ENCODE measurements at places on chromosomes 12 and 14.

DNA sequence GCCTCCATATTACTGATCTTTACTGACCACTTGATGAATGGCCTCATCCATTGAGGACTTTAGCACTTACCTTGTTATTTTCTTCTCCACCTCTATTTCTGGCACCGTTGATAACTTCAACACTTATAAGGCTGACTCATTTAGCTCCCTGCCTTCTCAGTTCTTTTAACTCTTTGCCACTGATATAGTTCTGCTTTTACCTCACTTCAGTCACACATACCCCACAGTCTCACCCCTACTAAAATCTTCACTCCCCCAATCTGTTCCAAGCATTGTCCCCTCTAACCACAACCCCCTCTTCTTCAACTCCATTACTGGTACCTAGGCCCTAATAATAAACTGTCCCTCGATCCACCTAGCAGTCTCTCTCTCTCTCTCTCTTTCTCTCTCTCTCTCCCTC is 141.0 kb downstream of the PAH start:
- DNase-seq: no peak

GRCh38 chr14:61587081-61587713 is 108.1 kb upstream of the HIF1A start:
- no peak for DNase-seq

DNA sequence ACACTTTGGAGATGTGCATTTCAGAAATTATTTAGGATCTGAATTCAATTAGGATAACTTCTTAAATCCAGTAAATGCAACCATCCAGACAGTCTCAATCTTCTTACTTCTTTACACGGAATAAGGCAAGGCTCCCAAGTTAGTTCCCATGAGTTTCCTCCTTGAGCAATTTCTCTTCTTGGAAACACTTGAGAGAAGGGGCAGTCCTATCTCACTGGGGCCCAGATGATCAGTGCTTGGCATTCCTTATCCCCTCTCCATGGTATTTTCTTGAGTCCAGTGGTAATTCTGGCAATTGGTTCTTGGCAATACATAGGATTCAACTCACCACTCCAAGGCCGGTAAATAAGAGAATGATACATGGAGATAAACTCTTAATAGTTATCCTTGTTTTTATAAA is 87.1 kb upstream of the PTHLH start:
- no peak for DNase-seq

DNA sequence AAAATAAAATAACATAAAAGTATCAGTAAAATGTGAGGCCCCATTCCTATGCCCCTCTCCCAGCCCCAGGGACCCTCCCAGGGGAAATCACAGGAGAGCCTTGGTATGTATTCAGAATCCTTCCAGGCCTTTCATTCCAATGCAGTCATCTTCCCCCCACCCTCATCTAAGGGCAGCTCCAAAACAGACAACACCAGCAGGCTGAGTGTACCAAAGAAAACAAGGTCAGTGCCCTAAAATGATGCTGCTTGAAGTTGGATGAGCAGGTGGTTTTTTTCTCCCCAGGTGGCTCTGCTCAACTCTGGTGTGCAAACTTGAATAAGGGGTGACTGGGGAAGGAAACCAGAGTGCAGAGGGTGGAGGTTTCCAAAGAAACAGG is 56.2 kb downstream of the TSPAN9 start:
- no peak for DNase-seq

DNA sequence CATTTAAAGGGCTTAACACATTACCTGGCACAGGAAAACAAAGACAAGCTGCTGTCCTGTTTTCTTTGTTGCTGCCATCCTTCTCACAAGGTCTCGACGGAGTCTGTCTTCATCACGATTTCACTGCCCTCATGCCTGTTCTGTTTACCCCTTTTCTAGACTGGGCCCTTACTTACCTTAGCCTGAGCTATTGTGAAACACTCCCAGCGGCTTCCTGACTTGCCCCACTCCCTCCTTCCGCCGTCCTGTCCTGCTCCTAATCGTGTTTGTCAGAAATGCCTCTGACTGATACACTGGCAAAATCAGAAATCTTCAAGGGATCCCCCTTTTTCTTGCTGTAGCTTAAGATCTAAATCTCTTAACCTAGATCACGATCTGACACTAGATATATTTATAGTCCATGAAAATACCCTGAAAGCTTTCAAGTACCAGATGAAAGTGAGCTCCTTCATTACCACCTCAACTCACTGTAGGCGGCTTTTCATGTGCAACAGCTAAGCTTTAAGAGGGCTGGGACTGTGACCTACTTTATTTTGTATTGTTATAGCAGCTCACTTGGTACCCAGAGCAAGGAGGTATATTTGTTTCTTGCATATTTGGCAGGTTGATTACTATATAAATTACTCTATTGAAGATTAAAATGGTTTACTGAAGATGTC is 32.1 kb downstream of the TECPR2 start:
- DNase-seq: no peak

- peak; percentile 99 for DNase-seq
Observed at GRCh38 chr14:61553730-61554641, 141.3 kb upstream of the HIF1A start.

DNA sequence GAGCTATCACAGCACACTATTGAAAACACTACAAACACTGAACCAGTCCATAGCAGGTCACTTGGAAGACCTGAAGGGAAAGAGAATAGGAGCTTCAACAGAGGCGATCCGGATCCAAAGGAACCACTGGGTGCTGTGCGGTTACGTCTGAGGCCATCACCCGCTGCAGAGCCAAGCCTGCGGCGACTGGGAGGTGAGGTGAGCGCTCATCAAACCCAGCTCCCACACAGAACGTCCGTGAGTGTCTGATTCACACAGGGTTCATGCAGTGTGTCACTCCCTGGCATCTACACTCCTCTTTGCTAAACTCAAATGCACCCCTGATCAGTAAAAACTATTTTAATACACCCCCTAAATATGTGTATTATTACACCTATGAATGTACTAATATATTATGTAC is 64.1 kb downstream of the TMEM132D start:
- no peak for DNase-seq

- peak; percentile 96 for DNase-seq
Observed at GRCh38 chr12:117685110-117685926, 283.5 kb downstream of the KSR2 start.

- no peak for DNase-seq
Observed at GRCh38 chr12:122730215-122731014, at the start of gene HCAR1. TSS of gene HCAR1 (minus strand) at chr12:122730844. CDS start at chr12:122730339, 505 bp downstream.

- DNase-seq: no peak
Observed at GRCh38 chr12:19227880-19228210, 98.3 kb downstream of the PLEKHA5 start.

- DNase-seq: no peak
Observed at GRCh38 chr14:100256339-100256895, 17.5 kb downstream of the YY1 start.

DNA sequence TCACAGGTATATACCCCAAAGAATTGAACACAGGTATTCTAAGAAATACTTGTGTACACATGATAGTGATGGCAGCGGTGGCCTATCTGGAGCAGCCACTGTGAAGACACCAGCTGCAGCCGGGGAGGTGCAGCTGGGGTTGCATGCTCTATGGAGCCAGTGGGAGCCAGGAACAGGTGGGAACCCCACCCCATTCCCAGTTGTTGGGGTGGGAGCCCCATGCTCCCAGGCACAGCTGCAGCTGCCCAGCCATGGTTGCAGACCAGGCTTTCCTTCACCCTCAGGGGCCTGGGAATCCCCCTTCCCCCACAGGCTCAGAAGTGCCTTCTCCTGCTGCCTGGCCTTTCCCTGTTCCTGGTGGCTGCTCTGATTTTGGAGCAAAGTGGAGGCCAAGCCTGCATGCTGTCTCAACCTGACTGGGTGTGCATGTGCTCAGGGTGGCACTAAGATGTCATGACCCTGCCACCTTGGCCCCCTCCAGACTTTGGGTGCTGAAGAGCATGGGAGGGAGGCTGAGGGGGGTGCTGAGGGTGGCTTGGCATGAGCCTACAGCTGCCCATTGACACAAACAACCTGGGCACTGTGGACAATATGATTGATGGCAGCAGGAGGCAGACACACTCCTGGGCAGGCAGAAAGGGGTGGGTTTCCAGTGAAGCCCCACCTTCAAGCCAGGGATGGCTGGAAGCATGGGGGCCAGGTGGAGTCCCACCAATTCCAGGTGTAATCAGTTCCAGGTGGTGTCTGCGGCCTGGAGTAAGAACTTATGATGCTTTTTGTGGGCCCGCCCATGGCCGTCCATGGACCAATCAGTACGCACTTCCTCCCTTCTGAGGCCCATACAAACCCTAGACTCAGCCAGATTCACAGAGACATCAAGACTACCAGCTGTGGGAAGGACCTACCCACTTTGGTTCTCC is 234.7 kb downstream of the ADGRD1 start:
- no peak for DNase-seq

GRCh38 chr12:65656891-65657351 is 167.4 kb upstream of the HMGA2 start:
- peak; percentile 98 for DNase-seq

DNA sequence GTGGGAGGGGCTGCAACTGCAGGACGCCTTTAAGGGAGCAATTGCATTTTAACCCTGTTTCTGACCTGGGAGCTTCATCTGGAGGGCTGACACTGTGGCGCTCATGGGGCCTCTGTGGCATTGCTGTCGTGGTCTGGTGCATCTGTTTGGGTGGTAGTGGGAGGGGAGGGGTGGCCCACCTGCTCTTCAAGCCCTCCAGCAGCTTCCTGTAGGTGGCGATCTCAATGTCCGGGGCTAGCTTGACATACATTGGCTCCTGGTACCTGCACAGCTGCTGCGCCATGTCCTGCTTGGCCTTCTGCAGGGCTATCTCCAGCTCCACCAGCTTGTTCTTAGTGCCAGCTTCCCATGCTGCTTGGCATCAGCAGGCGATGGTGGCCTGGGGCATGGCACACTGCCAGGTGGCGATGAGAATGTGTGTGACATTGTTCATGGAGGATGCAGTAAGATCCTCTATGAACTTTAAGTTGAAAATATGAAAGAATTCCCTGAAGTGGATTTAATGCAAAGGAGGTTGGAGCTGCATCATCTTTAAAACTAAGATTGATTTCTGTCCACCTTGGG is 7.7 kb upstream of the KRT82 start:
- no peak for DNase-seq

DNA sequence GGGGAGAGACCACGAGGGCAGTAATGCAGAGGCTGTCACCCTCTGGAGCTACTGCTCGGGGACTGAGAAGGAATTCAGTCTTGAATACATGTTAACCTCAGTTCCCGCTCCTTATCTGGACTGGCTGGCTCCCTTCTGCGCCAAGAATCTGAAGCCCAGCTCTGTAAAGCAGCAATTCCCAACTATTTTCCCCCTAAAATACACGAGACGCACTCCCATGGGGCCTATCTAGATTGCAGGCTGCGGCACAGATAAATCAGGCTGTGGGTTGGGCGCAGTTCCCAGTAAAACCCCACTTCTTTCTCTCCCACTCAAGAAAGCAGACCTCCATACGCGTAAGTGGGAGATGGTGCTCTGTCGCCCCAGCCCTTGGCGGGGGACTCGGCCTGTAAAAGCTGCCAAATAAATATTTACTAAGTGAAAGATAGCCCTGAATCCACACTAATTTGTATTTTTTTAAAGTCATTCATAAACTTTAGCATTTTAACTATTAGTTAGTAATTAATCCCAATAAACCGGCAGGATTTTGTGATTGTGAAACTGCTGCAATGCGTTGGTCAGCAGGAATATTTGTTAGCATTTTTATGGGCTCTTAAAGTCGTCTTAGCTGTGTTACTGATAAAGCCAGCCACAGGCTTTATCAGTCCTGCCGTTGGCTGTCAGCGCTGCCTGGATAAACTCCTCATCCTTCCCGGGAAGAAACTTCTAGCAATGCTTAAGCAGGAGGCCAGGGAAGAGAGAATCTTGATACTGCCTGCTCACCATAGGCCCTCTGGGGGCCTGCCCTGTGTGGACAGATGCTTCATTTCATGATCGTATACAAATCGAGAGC is 17.8 kb downstream of the FBXL14 start:
- peak; percentile 74 for DNase-seq

- peak; percentile 26 for DNase-seq
Observed at GRCh38 chr12:113040722-113041171, 15.8 kb upstream of the DTX1 start.

DNA sequence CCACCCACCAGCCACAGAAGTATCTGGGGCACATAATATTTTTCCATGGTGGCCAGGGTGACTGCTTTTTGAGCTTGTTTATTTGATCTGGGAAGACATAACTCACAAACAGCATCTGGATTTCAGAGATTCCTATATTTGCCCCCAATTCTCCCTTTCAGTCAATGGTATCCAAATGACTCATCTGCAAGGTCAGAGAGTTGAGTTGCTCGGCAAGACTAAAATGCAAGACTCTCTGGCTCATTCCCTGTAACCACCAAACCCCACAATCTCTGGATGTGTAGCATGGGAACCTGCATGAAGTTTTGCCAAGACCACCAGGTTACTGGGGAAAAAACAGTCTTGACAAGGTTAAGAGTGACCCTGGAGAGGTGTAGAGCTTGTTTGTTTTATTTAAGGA is 174.9 kb upstream of the FAR2 start:
- DNase-seq: no peak

- DNase-seq: peak; percentile 10
Observed at GRCh38 chr12:5335069-5335468, 96.8 kb upstream of the NTF3 start.

GRCh38 chr12:104485651-104486362 is 29.1 kb downstream of the CHST11 start:
- no peak for DNase-seq

GRCh38 chr12:23550753-23551152 is 398.7 kb downstream of the SOX5 start:
- no peak for DNase-seq

DNA sequence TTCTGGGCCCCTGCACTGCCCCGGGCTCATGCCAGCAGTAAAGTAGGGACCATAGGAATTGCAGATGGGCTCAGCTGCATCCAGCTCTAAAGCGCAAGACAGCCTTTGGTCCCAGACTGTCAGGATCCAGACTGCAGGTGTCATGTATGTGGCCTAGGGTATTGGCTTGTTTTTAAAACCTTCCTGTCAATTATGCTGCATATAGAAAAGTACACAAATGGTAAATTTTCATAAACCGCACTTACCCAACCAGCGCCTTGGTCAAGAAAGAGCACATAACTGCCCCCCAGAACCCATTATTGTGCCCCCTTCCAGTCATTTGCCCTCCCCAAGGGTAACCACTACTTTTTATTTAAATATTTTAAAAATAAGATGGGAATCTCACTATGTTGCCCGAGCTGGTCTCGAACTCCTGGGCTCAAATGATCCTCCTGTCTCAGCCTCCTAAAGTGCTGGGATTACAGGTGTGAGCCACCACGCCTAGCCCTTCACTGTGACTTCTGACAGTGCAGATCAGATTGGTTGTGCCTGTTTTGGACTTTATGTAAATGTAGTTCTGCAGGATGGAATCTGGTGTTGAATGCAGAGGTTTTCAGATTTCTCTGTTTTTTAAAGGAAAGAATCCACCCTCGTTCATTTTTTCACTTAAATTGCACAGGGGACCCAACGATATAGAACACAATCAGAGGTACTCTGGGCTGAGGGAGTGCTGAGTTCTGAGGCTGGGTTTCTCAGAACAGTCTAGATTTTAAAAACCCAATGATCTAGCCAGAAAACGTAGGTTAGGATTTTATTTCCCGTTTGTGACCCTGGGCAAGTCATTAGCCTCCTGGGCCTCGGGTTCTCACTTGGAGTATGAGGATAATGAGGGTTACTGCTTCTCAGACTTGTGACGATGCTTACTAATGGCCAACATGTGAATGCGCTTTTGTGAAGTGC is 6.7 kb downstream of the NR4A1 start:
- DNase-seq: no peak

GRCh38 chr12:43345023-43345422 is 207.0 kb downstream of the ADAMTS20 start:
- DNase-seq: no peak

GRCh38 chr12:49923880-49924556 is 20.3 kb upstream of the FAIM2 start:
- DNase-seq: no peak

- no peak for DNase-seq
Observed at GRCh38 chr14:25518364-25518763, 468.4 kb upstream of the STXBP6 start.
